ENCODE measurements at places on chromosomes 7 and 10.

- DNase-seq, result no peak
These were observed 84.7 kb downstream of the CREM start for GRCh38 chr10:35211390-35211789.

DNA sequence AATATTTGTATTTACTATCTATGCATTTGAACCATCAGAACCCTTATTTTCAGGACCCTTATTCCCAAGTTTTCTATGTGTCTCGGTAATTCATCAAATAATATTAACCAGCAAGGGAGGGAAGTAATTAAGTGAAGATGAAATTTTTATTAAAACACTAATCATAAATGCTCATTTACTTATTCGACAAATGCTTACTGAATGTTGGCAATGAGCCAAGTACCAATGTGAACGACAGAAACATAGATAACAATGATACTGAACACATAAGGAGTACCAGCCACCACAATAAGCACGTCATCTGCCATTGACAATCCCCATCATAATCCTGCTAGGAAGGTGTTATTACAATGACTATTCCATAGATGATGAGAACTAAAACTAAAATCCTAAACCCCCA, 45.5 kb downstream of the GRM8 start:
- DNase-seq, result no peak

DNA sequence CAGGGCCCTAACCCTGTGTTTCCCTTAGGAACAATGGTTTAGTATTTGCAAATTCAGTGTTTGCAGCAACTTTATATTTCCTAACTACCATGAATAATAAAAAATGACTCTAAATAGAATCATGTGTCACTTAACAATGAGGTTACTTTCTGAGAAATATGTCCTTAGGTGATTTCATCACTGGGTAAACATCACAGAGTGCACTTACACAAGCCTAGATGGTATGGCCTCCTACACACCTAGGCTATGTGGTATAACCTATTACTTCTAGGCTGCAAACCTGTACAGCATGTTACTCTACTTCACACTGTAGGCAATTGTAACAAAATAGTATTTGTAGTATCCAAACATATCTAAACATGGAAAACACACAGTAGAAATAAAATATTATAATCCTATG, 1174.6 kb upstream of the LRRTM3 start:
- DNase-seq, result no peak

- no peak for DNase-seq
These were observed 173.4 kb upstream of the CELF2 start for GRCh38 chr10:10844251-10844650.

- no peak for DNase-seq
These were observed 48.0 kb upstream of the DAGLB start for GRCh38 chr7:6495597-6496262.

GRCh38 chr10:78217336-78217735, 183.7 kb downstream of the RPS24 start:
- no peak for DNase-seq

GRCh38 chr7:152591976-152592375, 84.0 kb downstream of the XRCC2 start:
- DNase-seq, result no peak

GRCh38 chr10:105356626-105357025, 715.5 kb downstream of the SORCS3 start:
- DNase-seq, result no peak

- peak; percentile 40 for DNase-seq
These were observed 14.0 kb upstream of the PTTG1IP2 start for GRCh38 chr7:90455163-90456030.

GRCh38 chr7:24891311-24891735, 88.7 kb downstream of the OSBPL3 start:
- DNase-seq, result no peak

GRCh38 chr7:89728481-89728880, 425.8 kb upstream of the STEAP1 start:
- DNase-seq, result peak; percentile 19

DNA sequence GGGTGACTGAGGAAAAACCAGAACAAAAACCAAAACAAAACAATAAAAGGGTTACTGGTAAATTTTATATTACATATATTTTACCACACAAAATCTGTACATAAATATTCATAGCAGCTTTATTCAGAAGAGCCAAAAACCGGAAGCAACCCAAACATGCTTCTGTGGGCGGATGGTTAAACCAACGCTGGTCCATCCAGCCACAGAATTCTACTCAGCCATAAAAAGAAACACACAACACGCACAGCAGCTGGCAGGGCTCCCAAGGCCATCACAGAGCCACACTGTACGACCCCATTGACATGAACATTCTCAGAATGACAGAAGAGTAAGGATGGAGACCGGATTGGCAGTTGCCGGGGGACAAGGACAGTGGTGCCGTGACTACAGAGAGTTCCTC, 83.6 kb downstream of the PROSER2 start:
- DNase-seq, result no peak

GRCh38 chr10:5965266-5965665, 12.1 kb downstream of the IL15RA start:
- DNase-seq, result no peak

DNA sequence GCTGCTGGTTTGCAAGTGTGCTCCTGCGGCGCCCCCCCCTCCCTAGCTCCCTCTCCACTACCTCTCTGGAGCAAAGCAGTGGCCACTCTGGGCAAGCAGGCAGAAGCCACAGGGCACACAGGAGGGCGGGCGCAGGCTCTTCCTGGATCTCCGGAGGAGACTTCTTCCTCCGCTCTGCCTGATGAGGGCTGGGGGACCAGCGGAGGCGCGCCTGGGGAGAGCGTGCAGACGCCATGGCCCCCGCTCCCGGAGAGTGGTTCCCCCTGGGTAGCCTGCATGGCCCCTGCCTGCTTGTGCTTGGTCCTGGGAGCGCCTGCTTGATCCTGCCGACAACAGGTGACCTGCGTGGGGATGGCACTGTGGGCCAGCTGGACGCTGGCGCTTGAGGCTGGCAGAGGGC, 29.0 kb downstream of the ANKMY2 start:
- no peak for DNase-seq

GRCh38 chr7:122893486-122893885, 7.2 kb upstream of the CADPS2 start:
- no peak for DNase-seq

GRCh38 chr10:4828005-4828404, 2.0 kb downstream of the AKR1E2 start:
- DNase-seq, result no peak

DNA sequence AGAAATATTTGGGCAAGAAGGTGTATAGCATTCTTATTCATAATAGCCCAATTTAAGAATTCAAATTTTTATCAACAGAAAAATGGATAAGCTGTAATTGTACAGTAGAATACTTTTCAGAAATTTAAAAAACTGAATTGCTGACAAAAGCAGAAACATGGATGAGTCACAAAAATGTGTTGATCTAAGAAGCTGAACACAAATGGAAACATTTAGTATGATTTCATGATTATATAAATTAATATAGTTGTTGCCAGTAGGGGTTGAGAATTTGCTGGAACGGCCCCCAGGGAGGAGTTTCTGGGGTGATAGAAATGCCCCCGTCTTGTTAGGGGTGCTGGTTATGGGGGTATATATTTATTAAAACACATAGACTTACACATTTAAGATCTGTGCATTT, 179.1 kb downstream of the KLF6 start:
- no peak for DNase-seq

DNA sequence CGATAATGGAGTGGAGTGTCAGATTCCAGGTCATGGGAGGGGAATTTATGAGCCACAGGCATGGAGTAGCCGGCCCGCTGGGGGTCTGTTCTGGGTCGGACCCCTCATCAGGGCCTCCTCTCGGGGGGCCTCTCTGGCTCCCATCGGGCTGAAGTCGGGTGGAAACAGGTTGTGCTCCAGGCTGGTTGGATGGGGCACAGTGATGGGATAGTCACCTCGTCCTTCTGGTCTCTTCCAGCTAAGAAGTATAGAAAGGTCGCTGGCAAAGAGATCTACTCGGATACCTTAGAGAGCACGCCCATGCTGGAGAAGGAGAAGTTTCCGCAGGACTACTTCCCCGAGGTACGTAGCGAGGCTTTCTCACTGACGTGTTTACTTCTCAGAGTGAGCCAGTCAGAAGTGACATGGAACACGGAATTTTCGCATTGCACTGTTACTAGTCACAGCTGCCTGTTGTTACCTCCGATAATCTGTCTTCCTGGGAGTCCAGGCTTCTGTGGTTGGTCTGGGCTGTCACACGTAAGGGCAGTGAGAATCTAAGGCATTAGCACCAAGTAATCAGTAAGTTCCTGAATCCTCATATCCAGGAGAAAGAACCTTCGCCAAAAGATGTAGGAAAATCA, 88.3 kb downstream of the NKX6-2 start:
- no peak for DNase-seq

DNA sequence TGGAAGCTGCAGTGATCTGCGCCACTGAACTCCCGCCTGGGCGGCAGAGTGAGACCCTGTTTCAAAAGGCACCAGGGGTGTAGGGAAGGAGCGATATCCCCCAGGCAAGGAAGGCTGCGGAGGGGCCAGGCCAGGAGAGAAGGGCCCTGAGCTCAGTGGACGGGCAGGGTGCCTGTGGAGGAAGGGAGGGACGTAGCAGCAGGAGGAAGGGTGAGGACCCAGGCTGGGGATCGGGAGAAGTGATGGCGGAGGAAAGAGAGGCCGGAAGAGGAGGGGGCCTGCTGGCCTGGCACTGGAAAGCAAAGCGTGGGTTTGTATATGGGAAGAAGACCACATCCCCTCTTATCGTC, 45.6 kb downstream of the ALOX5 start:
- no peak for DNase-seq

Data from NCI-H1105 (cell line).